ENCODE measurements at places on chromosomes 12 and 14.

- no peak for DNase-seq
Observed at GRCh38 chr14:36238666-36239363, 62.3 kb upstream of the PTCSC3 start.

GRCh38 chr12:31267966-31268365 lies 58.0 kb downstream of the SINHCAF start:
- DNase-seq, result no peak

DNA sequence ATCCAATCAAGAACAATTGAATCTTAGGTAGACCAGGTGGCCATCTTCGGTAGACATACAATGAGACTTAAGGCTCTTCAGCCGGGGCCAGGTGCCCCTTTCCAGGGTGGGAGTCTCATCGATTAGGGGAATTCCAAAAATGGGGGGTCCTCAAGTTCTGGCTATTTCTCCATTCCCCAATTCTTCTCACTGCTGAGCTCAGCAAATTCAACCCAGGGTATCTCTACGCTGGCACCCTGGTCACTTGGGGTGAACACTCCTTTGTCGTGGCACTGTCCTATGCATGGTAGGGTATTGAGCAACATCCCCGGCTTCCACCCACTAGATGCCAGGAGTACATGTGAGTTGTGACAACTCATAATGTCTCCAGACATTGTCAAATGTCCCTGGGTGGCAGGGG lies 34.9 kb upstream of the FBXO21 start:
- no peak for DNase-seq

DNA sequence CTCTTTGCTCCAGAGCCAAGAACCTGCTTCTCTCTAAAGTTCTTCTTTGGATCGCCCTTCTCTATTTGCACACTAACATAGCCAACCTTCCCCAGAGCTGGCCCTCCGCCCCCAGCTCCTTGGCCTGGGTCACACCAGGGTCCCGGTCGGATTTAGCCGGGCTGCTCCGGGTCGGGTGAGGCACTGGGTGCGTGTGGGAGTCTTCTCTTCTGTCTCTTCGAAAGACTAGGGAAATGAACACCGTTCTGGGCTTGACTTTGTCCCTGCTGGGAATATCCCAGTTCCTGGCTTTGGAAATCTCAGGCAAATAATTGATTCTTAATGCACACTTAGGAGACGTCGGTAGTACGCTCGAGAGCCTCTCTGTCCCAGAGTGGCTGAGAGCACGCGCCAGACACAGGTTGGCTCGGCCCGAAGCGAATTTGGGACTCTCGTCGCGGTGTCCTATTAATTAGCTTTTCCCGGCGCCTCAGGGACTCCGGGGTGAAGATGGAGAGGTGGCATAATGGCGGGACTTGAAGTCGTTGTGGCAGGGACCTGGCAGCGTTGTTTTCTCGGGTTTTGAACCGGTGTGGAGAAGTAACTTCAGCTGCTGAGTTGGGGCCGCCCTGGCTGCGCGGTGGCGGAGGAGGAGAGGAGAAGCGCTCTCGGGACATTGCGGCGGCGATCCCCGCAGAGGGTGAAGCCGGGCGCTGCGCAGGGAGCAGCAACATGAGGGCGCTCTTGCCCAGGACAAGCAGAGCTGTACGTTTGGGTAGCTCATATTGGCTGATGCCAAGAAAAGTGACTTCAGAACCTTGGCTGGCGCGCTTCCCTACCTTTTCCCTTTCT lies 7.5 kb downstream of the FOXG1 start:
- no peak for DNase-seq

Measured in CD4-positive, alpha-beta T cell treated with Interleukin-15 for 4 hours (primary cell).